ENCODE measurements at places on chromosomes 12 and 14.
A peak's percentile ranks its signal among the peaks of the same experiment; 100 is the strongest.

DNA sequence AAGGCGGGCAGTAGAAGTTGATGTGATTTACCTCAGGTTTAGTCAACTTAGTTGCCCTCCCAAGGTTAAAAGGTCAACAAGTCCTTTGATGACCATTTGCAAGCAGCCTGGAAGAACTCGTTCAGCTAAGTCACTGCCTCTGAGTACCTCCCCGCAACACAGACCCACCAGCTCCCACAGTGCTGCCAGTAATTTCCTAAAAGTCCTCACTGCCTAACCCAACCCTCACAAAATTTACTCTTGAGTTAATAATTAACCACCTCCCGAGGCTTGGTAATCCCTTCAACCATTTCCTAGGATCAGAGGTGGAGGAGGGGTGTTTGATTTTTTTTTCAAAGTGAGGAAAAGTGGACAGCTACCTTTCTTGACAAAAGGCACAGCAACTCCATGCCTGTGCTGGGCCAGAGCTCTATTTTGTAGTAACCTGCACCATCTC lies 55.8 kb downstream of the MAP3K9 start:
- peak; percentile 60 for DNase-seq

GRCh38 chr12:94207849-94208621 lies 59.7 kb downstream of the PLXNC1 start:
- no peak for DNase-seq

GRCh38 chr14:74414403-74415114 lies 11.5 kb downstream of the SYNDIG1L start:
- DNase-seq, result no peak

DNA sequence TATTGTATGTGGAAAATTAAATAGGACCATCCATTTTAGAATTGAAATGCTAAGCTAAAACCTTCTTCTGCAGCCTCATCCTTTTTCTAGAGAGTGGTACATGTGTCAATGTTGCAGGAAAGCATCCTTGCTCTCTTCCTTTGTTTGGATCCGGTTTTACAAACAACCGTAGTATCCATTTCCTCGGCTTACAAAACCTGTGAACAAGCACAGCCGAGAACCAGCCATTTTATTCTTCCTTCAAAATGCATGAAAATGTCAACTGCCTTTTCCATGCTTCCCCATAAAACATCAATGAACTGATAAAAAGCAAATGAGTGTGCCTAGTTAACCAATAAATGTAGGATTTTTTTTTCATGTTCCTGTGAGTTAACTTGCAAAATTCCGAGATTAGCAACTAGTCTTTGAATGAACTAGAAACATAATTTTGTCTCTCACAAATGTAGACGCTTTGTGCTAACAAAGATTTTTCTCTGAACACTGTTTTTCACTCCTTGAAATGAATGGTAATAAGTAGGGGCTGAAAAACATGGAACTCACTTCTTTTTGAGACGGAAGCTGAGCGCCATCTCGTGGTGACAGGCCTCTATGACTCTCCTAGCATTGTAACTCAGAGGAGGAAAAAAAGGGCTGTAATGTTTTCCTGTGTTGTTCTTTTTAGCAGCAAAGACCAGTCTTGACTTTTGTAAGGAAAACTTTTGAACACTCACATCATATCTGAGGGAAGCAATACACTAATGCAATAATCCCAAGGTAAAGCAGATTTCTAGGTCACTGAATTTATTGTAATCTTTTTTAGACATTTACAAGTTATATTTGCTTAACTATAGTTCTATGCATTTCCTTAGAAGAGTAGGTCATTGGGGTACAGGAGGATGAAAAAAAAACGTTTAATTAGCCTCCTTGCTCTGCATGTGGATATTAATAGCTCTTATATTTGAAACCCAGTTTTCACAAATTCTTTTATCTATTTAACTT lies 157.4 kb upstream of the FOXG1 start:
- DNase-seq, result peak; percentile 52

GRCh38 chr12:123671876-123672275 lies 963 bp downstream of the TCTN2 start:
- no peak for DNase-seq

GRCh38 chr14:54356172-54356571 lies 40.6 kb upstream of the CDKN3 start:
- DNase-seq, result no peak

GRCh38 chr12:1698720-1699119 lies 7.8 kb downstream of the ADIPOR2 start:
- no peak for DNase-seq

DNA sequence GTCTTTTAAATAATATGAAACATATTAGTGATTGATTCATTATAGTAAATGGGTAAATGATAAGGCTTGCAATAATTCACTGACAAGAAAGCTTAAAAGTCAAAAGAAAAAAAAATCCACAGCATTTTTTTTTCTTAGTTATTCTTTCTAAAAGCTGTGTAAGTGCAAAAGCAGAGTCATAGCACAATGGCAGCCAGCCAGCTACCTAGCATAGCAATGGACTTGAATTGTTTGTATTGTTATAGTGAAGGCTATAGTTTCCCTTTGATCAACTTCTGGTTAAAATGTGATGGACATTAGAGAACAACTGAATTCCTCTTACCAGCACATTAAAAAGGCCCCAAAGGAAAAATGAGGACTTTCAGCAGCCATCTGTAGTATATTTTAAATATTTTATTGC lies 232.1 kb downstream of the NAV3 start:
- no peak for DNase-seq

- DNase-seq, result no peak
These were observed 147.9 kb downstream of the ETV6 start for GRCh38 chr12:11797317-11797913.

- no peak for DNase-seq
These were observed 152.1 kb downstream of the GALC start for GRCh38 chr14:87840906-87841305.

GRCh38 chr14:97848317-97848980 lies 1051.3 kb downstream of the VRK1 start:
- DNase-seq, result no peak

DNA sequence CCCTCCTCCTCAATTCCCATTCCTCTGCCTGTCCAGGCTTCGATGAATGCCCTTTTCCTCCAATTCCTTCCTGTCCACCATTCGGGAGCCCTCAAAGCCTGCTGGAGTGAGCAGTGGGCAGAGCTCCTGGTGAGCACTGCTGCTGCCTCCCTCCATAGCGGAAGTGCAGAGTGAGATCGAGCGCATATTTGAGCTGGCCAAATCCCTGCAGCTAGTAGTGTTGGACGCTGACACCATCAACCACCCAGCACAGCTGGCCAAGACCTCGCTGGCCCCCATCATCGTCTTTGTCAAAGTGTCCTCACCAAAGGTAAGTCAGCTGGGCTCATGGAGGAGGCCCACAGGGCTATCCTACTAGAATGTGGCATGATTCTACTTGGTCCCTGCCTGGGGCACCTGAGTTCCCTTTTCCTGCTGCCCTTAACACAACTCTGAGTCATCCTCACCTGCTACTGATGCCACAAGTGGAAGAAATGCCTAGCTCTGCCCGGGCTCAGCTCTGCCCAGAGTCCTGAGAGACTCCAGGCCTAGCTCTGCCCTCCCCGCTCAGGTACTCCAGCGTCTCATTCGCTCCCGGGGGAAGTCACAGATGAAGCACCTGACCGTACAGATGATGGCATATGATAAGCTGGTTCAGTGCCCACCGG lies 8.0 kb downstream of the CACNB3 start:
- no peak for DNase-seq

DNA sequence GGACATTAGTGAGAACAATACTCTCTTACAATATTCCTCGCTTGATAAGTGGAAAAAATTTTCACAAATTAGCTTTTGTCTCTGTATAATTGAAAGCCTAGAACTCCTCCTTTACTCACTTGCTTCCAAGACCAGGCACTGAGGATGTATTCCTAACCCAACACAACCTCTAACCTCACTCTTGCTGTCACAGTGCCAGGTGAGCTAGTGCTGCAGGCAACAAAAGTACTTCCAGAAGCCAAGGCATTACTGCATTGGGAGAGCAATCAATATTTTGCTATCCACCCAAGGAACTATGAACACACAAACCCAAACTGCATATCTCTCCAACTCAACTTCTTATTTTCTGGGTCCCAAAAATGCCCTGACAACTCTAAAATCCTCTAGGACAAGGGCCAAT lies 1081.0 kb downstream of the VRK1 start:
- DNase-seq, result no peak

DNA sequence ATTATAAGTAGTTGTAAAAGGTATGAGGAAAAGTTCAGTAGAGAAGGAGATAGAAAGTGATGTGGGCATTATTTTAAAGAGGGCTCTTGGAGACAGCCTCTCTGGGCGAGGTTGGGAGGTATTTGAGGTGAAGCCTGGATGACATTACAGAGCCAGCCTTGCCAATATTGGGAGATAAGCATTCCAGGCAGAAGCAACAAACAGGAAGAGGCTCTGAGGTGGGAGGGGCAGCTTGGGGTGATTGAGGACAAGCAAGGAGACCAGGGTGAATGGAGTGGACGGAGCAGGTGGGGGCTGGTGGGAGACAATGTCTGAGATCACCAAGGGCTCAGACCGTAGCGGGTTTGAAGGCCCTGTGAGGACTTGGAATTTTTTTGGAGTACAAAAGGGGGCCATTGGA lies 87.3 kb downstream of the DYRK2 start:
- DNase-seq, result no peak

GRCh38 chr12:86513226-86513625 lies 257.0 kb upstream of the MGAT4C start:
- DNase-seq, result no peak

- DNase-seq, result no peak
These were observed 18.0 kb downstream of the ACIN1 start for GRCh38 chr14:23076785-23077408.

DNA sequence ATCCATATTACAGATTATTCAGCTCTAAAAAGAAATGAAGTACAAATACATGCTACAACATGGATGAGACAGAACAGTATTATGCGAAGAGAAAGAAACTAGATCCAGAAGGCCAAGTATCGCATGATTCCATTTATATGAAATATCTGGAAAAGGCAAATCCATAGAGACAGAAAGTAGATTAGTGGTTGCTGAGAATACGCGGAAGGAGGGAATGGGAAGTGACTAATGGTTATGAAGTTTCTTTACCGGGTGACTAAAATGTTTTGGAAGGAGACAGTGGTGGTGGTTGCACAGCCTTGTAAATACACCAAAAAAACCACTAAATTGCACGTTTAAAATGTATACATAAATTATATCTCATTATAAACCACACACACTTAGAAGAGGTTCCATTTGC lies 12.5 kb downstream of the PRDM4 start:
- DNase-seq, result no peak

GRCh38 chr14:31479027-31479426 lies 8.8 kb downstream of the GPR33 start:
- DNase-seq, result no peak

GRCh38 chr14:104938436-104938835 lies 13.8 kb downstream of the PLD4 start:
- no peak for DNase-seq

DNA sequence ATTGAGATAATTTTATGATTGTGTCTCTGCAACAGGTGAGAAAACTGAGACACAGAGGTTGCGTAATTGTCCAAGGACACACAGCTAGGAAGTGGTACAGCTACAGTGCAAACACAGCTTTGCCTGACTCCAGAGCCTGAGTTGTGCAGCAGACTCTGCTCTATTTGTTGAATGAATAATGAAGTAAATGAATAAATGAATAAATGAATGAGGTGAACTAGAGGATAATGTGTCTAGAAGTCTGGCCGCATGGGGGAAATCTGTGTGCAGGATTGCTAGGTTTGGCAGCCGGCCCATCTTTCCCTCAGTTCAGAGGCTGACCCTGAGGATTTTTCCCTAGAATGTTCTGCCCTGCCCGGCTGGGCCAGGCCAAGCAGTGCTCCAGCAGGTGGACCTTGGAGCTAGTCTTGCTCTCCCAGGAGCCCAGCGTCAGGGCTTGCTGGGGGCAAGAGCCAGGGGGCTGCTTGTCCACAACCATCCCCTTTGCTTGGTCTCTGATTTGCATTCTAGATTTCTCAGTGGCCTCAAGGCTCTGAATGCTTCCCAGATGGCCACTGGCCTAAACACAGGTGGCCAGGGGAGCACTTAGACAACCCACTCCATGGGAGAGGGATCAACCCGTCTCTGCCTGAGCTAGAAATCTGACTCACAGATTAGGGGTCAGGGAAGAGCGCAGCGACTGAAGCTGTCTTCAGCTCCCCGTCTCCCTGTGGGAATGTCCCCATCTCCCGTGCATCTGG lies 225.2 kb downstream of the C12orf75 start:
- no peak for DNase-seq

GRCh38 chr14:94109915-94110250 lies 653 bp upstream of the IFI27 start:
- no peak for DNase-seq

- no peak for DNase-seq
These were observed 24.8 kb upstream of the NUBPL start for GRCh38 chr14:31536201-31536960.

DNA sequence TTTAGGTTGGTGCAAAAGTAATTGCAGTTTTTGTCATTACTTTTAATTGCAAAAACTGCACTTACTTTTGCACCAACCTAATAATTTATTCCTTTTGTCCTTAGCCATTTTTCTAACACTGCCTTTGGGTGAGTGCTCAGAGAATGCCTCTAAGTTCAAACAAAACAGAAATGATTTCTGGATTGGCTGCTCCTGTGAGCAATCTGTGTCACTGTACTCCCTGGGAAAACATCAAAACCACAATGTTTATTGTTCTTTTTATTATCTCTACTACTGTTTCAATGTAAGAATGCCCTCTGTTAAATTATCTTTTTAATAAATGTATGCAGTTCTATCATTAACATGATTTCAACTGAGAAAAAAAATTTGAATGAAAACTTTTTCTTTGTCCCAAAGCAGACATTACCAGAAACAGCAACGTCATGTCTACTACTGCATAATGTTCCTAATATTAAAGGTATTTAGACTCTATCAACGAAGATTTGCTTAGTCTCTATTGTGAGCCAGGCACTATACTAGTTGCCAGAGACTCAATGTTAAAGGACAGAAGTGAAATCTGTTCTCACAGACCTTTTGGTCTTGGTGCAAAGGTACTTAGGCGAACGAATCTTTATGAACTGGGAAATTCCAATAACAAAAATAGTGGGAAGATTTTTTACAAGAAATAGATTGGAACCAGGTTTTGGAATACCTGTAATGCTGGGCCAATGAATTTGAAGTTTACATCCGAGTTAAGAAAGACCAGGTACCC lies 6.2 kb downstream of the SLC41A2 start:
- no peak for DNase-seq
